ENCODE measurements at places on chromosomes 13 and 19. TPM values are rescaled to one million over a fixed set of nuclear protein-coding genes. Genes with fewer than 3 reads are reported as not detected.

The CGB7 gene
- 0.56 TPM for polyA plus RNA-seq

The KLK15 gene
- not detected for polyA plus RNA-seq

The ZNF793 gene
- polyA plus RNA-seq, result 14.4 TPM

The SSC5D gene
- 37.5 TPM for polyA plus RNA-seq

The RASAL3 gene
- polyA plus RNA-seq, result 5.9 TPM

The ARL11 gene
- polyA plus RNA-seq, result 0.43 TPM

The C5AR1 gene
- 2.2 TPM for polyA plus RNA-seq

The UBE2M gene
- polyA plus RNA-seq, result 68.0 TPM

The PPM1N gene
- 0.79 TPM for polyA plus RNA-seq

The LILRB5 gene
- 9.4 TPM for polyA plus RNA-seq

The ZSCAN1 gene
- polyA plus RNA-seq, result 1.2 TPM

The LILRB3 gene
- 3.7 TPM for polyA plus RNA-seq

The GTPBP3 gene
- 11.4 TPM for polyA plus RNA-seq

The HRC gene
- 152 TPM for polyA plus RNA-seq

The MYO16 gene
- polyA plus RNA-seq, result 15.3 TPM

The FBXO17 gene
- polyA plus RNA-seq, result 22.5 TPM

The GSX1 gene
- not detected for polyA plus RNA-seq

The RNF17 gene
- polyA plus RNA-seq, result 0.30 TPM

The SIGLEC9 gene
- polyA plus RNA-seq, result 1.5 TPM

The PALM3 gene
- 0.69 TPM for polyA plus RNA-seq

The ZNF229 gene
- 6.5 TPM for polyA plus RNA-seq

The ASPDH gene
- 2.0 TPM for polyA plus RNA-seq

The SIGLEC10 gene
- 0.98 TPM for polyA plus RNA-seq

The ZSWIM9 gene
- 4.9 TPM for polyA plus RNA-seq

The ZNF681 gene
- 2.8 TPM for polyA plus RNA-seq

The MAMSTR gene
- polyA plus RNA-seq, result 80.4 TPM

The IGFL1 gene
- polyA plus RNA-seq, result 7.1 TPM

The ZNF506 gene
- polyA plus RNA-seq, result 15.3 TPM

The ZNF626 gene
- 12.2 TPM for polyA plus RNA-seq

The SHFL gene
- 9.7 TPM for polyA plus RNA-seq

The NLRP4 gene
- not detected for polyA plus RNA-seq

The SULT2B1 gene
- polyA plus RNA-seq, result 0.21 TPM

The KLK5 gene
- not detected for polyA plus RNA-seq

The FBXO27 gene
- 1.5 TPM for polyA plus RNA-seq

The ICAM5 gene
- 0.08 TPM for polyA plus RNA-seq

The ZNF569 gene
- 9.4 TPM for polyA plus RNA-seq

The SLITRK1 gene
- polyA plus RNA-seq, result 0.35 TPM

The NLRP11 gene
- 0.06 TPM for polyA plus RNA-seq

The GFY gene
- polyA plus RNA-seq, result not detected

The ZNF486 gene
- polyA plus RNA-seq, result 5.3 TPM

The SHISA7 gene
- 0.17 TPM for polyA plus RNA-seq

The SLC5A5 gene
- polyA plus RNA-seq, result not detected

The ZFP28 gene
- 12.3 TPM for polyA plus RNA-seq

The SIAH3 gene
- 0.10 TPM for polyA plus RNA-seq

The ZNF99 gene
- 0.24 TPM for polyA plus RNA-seq

The TMEM86B gene
- 3.0 TPM for polyA plus RNA-seq

The CCDC169 gene
- polyA plus RNA-seq, result 4.5 TPM

The TPTE2 gene
- polyA plus RNA-seq, result not detected

The LRRC8E gene
- not detected for polyA plus RNA-seq

The ZBTB45 gene
- polyA plus RNA-seq, result 7.7 TPM

The ITM2B gene
- polyA plus RNA-seq, result 439 TPM

The ADAMTSL5 gene
- 17.8 TPM for polyA plus RNA-seq

The CNN2 gene
- 41.9 TPM for polyA plus RNA-seq

The SLC8A2 gene
- polyA plus RNA-seq, result 0.06 TPM

Data from muscle of back (tissue), 13 donors.